ENCODE measurements at places on chromosomes 16 and 17. TPM values are rescaled to one million over a fixed set of nuclear protein-coding genes. Genes with fewer than 3 reads are reported as not detected.

FBXW10 gene
- under 0.01 TPM for total RNA-seq

SLC5A10 gene
- not detected for total RNA-seq

RETREG3 gene
- 55.1 TPM for total RNA-seq

SOST gene
- total RNA-seq = 3.4 TPM

ITGB4 gene
- 0.40 TPM for total RNA-seq

COTL1 gene
- total RNA-seq = 56.7 TPM

TBC1D3G gene
- not detected for total RNA-seq

ZNF267 gene
- 9.9 TPM for total RNA-seq

SULT1A4 gene
- total RNA-seq = 0.75 TPM

RDM1 gene
- 0.92 TPM for total RNA-seq

CARD14 gene
- total RNA-seq = not detected

MEIOB gene
- not detected for total RNA-seq

PIP4K2B gene
- 57.6 TPM for total RNA-seq

TBC1D3H gene
- total RNA-seq = not detected

FOXL1 gene
- total RNA-seq = 31.0 TPM

KRTAP1-5 gene
- total RNA-seq = not detected

TMIGD1 gene
- total RNA-seq = not detected

FBXW10B gene
- total RNA-seq = 0.56 TPM

NETO2 gene
- 1.4 TPM for total RNA-seq

RAI1 gene
- 5.8 TPM for total RNA-seq
